CD4-positive, alpha-beta T cell treated with Interleukin-17A for 4 hours (primary cell): ENCODE measurements at places on chromosomes 16 and 17.

DNA sequence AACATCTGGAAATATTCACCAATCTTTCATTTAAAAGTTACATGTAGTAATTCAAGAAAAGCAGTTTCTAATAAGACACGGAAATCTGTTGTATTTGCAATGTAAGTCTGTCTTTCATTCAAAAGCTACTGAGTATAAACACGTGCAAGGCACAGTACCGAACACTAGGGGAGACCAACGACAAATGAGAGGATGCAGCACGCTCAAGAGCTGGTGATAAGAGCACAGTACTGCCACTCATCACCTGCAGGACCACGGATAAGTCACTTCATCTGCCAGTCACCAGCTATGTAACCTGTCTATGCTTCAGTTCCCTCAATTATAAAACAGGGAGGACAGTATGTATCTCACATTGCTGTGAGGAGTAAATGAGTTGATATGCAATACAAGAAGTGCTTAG lies 67.1 kb downstream of the CLEC18A start:
- peak; percentile 45 for DNase-seq

DNA sequence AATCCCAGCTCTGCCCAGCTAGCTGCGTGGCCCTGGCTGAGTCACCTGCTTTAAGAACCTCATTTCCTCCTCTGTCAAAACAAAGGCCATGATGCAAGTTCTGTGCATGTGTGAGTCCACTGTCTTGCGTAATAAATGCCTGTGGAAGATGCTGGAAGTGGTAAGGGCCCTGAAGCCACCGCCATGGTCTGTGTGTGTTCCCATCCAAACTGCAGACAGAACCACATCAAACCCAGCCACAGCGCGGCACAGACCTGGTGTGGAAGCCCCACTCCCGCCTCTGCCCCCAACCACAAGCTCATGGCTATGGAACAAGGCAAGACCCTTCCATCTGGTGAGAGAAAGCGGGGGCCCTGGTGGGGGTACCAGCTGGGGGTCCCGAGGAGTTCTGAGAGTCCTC lies 26.0 kb downstream of the NECAB2 start:
- no peak for DNase-seq

- DNase-seq, result no peak
Measured at GRCh38 chr16:75503801-75504200, 8.6 kb upstream of the CHST6 start.

DNA sequence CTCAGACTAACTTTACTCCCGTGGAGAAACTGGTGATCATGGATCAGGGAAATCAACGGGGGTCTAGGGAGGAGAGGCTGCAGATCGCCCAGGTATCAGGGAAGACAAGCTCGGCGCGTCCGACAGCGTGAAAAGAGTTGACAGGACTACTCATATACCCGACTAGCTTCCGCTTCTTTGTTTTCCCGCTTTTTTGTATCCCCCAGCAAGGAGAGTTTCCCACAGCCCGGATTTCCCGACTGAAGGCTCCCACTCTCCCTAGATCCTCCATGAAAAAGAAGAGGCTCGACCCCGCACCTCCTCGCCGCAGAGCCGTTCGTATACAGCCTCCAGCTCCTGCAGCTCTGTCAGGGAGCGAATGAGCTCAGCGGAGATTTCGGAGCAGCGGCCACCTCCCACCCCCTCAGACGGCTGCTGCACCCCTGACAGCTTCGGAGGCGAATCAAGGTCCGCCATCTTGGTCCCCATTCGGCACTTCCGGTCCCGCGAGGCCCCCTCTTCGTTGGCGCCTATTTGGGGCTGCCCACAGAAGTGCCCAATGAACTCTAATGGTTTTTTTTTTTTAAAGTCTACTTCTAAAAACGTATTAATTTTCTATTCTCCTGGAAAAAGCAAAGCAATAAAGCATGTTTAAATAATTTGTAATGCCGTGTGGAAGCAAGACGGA lies at the start of gene COG4:
Gene COG4 (minus strand): TSS at position 479 of the 667 bp plus-strand sequence. CDS start 11 bp downstream, at position 468.
- peak; percentile 92 for DNase-seq

GRCh38 chr17:44581868-44582267 lies 24.6 kb downstream of the FZD2 start:
- DNase-seq, result no peak

- DNase-seq, result no peak
Measured at GRCh38 chr16:4586291-4586690, 28.4 kb downstream of the UBALD1 start.

DNA sequence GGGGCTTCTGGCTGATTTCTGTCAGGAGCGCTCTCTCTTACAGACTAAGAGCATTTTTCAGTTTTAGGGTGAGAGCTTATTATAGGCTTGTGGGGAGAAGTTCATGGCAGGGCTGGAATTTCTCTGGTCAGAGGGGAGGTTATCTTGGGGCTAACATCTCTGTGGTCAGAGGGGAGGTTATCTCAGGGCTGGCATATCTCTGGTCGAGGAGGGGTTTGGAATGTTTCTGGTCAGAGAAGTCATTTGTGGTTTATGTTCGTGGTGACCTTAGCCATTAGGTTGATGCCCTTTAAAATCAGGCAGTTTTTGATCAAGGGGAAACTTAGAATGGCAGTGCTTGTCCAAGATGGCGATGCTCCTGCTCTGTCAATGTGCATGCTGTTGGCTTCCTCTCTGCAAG lies 10.8 kb upstream of the USP31 start:
- DNase-seq, result no peak

DNA sequence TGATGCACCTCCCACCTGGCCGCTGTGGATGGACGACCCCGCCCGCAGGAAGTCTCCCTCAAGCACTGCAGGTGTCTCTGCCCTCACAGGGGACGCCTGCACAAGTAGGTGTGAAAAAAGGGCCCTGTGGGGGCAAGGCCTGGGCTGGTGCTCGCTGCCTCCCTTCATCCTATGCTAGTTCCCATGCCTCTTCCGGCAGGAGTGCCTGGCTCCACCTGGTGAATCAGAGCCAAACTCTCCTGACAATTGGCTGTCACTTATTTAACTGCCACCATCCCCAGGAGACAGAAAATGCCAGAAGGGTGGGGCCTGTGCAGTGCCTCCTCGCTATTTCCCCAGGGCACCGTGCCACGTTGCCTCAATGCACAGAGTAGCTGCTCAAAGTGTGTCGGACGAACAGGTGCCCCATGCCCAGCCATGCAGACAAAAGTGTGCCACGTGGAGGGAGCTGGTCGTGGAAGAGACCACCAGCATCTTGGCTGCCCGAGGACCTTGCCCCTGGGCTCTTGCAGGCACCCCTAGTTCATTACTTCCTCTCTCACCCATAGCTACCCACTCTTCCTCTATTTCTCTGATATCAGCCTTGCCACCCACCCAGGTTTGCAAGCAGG lies 170.7 kb downstream of the SEC14L1 start:
- no peak for DNase-seq

GRCh38 chr16:27113341-27113841 lies 46.7 kb downstream of the C16orf82 start:
- DNase-seq, result no peak

DNA sequence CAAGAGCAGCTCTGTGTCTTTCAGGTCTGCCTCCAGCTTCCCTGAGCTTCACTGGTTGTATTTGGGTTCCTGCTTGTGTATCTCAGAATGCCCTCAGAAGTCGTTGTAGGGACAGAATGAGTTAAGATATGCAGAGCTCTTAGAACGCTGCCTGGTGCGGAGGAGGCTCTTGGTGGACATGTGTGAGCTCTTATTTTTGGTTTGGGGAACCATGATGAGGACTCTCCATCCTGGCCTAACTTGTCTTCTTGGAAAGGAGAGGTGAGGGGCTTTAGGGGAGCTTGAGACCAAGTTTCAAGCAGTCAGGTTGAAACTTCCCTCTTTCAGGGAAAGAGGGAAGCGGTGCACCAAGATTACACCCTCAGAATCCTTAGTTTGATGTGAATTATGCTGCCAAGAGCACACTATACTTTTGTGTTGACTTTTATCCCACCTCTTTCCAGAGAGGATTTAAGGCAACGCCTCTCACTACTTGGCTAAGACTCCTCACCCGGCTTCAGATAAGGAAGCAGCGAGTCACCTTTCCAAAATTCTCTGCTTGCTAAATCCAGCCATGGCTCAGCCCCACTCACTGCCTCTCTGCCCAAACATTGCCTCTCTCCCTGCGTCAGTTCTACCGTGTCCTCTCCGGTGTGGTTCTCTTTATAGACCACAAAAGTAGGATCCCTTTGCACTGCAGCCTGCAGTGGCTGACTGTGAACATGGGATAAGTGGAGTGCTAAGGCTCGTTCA lies 12.7 kb downstream of the CDK5RAP3 start:
- no peak for DNase-seq

DNA sequence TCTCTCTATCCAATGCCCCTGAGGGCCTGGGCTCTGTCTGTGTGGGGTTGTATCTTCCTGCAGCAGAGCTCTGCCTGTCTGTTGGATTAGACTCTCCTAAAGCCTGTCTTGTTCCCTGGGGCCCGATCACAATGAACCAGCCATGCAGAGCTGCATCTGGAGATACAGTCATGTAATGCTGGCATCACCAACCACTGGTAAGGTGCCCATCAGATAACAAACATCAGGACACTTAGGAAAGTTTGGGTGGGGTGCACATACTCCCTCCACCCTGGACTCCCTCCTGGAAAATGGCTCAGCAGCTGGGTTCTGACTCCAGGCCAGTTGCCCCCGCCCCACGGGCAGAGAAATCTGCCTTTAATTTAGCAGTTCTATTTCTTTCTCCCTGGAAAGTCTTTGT lies 61.3 kb upstream of the BRD7 start:
- no peak for DNase-seq

- DNase-seq, result no peak
Measured at GRCh38 chr17:9999919-10000695, 95.0 kb upstream of the RCVRN start.

DNA sequence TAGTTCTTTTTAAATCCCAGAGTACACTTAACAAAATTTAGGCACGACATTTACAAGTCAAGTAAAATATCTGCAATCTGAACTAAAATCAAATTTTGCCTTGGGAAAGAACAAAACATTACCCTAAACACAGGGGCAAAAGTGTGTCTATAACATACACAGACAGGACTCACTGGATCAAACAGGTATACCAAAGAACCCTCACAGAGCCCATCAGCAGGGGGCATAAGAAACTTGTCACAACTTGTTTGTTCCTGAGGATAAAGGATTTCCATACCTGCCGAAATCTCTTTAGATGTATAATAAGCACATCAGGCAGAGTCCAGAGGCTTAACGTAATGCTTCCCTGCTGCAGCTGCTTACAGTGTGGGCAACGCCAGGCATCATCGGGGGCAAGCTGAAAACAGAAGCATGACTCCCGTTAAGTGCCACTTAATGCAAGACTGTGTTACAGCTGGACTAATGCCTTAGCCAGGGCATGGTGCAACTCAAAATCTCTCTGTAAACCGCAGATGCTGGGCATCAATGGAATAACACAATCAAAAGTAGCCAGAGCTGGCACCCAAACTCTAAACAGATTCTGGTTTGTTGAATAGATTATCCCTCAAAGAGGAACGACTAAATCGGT lies 67.0 kb downstream of the USP31 start:
- DNase-seq, result no peak

GRCh38 chr17:71933306-71933705 lies 187.5 kb upstream of the SOX9 start:
- DNase-seq, result no peak

GRCh38 chr17:80474231-80474960 lies 2.0 kb downstream of the NPTX1 start:
- peak; percentile 50 for DNase-seq
